Activated CD8-positive, alpha-beta memory T cell treated with anti-CD3 and anti-CD28 coated beads, Interleukin-2, amount 50 U/mL, for 4 hours (primary cell): ENCODE measurements at places on chromosomes 16 and 17.

GRCh38 chr17:3260600-3260999 is 37.6 kb downstream of the OR3A1 start:
- no peak for DNase-seq

DNA sequence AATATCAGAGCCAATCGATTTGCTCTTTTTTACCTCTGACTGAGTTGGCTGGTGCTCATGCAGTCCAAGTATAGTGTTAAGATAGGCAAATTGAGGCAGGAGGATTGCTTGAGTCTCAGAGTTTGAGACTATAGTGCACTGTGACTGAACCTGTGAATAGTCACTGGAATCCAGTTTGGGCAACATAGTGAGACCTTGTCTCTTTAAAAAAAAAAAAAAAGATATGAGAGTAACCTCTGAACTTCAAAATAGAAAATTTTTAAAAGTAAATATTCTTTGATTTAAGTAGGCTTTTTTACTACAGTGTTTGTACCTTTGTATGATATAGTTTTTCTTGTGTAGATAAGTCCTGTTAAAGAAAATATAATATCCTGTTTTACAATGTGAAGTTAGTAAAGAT is 3.4 kb downstream of the CCP110 start:
- DNase-seq: no peak

DNA sequence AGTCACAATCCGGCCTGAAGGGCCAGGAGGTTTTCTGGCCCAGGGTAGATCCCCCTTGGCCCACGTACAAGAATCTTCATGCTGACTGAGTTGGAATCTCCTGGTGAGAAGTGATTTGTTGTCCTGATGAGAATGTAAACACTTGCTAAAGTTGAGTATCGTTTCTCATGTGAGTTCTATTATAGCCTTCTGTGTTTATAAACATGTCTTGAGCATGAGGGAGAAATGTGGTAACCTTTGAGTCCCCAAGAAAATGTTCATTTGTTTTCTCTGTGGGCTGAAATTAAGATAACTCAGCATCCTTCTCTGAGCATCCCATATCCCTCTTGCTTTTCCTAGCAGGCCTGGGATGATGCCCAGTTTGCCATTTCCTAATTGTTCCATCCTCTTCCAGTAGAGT is 204.8 kb downstream of the FTO start:
- no peak for DNase-seq

GRCh38 chr17:56976941-56977608 is 856 bp upstream of the SCPEP1 start:
- no peak for DNase-seq

DNA sequence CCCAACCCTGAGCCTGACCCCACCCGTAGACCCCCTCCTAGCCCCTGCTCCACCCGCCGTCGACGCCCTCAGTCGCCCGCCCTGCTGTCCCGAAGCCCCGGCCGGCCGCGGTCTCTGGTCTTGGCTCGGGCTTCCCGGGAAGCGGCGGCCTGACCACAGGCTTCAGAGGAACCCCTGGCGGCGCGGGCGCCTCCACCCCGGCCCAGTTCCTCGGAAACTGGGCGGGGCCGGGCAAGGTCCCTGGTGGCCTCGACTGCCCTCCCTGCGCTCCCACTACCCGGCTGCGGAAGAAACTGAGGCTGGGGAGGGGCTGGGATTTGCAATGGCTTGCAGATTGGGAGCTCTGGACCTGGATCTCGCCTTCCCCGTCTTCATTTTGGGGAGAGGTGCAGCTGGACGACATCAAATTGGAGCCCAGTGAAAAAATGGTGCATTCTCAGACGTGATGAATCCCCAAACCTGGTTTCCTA is 692 bp upstream of the SOCS1 start:
- DNase-seq: peak; percentile 42

DNA sequence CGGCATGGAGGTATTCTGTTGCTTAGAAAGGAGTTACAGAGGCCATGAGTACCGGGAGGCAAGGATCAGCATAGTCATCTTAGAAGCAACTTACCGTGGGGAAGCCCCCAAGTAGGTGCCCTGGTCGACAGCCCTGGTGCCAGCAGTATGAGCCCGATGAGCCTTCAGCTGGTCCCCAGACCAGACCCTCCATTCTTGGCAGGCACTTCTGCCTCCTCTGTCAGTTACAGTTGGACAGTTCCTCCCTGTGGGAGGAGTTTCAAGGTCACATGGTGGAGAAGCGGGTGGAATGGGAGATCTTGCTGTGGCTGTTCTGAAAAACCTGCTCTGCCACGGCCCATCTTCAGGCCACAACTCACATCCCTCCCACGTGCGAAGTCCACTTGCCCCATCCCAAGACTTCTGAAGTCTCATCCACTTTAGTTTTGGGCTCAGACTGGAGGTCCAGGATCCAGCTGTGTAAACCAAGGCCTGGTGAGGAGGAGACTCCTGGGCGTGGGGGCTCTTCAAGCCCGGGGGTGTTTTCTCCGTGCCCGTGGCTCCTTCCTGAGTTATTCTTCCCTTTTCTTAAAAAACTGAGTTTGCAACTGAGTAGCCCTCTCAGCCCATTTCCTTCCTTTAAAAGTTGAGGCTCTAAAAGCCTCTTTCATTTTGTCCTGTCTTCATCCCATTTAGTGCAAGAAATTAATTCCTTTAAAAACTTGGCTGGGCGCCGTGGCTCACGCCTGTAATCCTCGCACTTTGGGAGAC is 133.5 kb downstream of the SEC14L1 start:
- DNase-seq: no peak

GRCh38 chr17:68305142-68305541 is 13.8 kb downstream of the ARSG start:
- DNase-seq: no peak

- DNase-seq: no peak
Measured at GRCh38 chr17:9729034-9729650, 62.2 kb downstream of the DHRS7C start.

DNA sequence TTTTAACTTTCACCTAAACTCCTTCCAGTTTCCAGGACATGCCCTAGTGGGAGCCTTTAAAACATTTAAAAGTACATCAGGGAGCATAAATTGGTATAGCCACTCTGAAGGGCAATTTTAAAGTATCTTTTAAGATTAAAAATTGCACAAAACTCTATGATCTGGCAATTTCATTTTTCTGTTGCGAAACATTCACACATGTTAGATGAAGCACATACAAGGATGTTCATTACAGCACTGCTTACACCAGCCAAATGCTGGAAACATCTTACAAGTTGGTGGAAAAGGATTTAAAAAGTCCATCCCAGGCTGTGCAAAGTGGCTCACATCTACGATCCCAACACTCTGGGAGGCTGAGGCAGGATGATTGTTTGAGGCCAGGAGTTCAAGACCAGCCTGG is 26.4 kb upstream of the LONP2 start:
- no peak for DNase-seq

GRCh38 chr16:4058386-4058785 is 57.9 kb downstream of the ADCY9 start:
- DNase-seq: no peak

DNA sequence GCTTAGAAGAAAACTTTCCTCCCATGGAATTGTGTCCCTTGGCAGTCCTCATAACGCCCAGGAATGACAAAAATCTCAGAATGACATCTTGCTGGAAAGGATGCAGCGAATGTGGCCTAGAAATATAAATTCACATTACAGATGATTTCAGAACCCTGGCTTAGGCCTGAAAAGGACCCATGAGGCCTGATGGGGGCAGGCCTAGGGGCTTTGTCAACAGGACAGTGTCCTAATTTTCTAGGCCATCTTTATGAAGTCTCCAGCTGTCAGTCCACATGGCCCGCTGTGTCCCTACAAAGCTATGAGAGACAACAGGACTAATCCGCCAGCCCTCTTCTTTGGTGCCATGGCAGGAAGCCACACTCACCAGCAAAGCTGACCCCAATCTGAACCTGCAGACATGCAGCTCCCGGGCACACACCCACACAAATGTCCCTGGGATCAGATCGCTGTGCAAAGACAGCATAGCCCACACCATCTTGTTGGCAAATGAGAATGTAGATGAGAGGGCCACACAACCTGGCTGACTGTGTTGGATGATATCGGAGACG is 40.4 kb upstream of the DNAH17 start:
- DNase-seq: no peak

- peak; percentile 66 for DNase-seq
Measured at GRCh38 chr16:88815901-88816589, 4.3 kb upstream of the APRT start.

DNA sequence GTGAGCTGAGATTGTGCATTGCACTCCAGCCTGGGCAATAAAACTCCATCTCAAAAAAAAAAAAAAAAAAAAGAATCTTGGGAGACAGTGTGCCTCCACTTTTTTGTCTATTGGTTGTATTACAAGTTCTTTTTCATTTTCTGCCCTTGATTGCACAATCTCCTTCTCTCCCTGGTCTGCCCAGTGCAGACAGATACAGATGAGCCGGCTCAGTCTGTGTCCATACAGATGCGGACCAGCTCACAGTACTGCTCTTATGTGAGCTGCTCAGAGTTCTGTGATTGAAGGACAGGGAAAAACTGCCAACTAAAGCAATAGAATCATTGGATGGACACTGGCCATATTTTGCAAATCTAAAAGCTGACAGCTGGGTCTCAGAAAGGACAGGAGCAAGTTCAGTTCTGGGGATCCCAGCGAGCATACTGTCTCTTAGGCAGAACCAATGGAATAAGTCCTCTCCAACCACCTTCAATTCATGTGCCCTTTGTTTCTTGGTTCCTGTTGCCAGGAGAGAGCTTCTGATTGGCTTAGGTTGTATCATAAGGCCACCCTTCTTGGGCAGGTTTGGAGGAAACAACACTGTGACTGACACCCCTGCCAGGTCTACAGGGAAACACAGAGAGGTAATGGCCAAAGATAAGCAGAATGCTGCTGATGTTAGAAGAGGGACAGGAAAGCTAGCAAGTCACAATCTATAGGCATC is 495.6 kb upstream of the HSBP1 start:
- DNase-seq: no peak

DNA sequence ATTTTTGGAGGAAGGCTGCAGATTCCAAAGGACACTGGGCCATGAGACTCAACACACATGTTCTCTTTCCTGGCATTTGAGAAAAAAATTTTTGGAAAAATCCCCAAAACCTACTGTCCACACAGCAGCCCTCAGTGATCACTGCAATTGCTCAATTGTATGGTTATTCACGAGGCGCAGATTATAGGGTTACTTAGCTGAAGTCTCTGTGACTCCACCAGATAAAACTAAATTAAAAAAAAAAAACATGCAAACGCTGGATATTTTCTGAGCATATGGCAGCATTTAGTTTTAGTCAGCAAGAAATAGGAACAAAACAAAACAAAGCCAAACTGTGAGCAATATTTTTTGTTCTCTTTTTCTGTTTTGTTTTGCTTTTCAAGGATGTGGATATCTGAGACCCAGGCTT is 83.8 kb upstream of the FAM20A start:
- DNase-seq: no peak

DNA sequence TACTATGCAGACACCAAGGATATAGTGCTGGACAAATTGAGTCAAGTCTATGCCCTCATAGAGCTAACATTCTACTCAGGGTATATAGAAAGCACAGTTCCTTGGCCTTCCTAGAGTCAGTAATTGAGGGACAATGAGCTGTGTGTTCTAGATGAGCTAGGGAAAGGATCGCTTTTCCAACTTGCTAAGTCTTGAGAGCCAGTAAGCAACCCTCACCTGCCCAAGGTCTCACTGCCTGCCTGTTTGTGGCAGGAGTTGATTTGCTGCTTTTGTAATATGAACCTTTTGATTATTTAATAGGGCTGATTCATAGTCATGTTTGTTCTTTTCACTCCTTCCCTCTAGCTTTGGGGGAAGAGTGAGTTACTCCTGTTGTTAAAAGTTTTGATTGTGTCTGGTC is 6.5 kb downstream of the DDX42 start:
- DNase-seq: no peak

DNA sequence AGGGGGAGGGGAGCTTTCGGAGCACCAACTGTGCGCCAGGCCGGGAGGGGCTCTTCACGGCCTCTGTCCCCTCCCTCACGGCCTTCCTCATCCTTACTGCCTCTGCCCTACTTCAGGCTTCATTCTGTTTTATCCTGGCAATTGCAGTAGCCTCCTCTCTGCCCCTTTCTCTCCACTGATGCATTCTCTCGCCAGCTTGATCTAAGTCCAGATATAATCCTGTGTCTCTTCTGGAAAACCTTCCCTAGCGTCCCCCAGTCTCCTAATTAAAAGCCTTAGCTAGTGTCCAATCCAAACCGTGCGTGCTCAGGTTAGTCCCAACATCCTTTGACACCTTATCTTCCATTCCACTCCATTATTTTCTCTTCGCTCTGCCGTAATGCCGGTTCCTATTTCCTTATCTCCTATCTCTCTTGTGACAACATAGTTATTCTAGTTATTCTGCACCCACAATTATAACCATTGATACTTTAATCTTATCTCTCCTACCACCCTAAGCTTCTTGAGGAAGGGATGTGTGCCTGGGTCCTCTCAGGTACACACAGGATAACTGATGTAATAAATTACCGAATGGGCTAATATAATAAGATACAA is 869 bp downstream of the ZNF48 start:
- DNase-seq: no peak

- peak; percentile 93 for DNase-seq
Measured at GRCh38 chr16:2205104-2205966, at the start of gene MLST8. Gene MLST8, plus strand, starts transcription at chr16:2205454. Its CDS starts 632 bp downstream, at chr16:2206086.

DNA sequence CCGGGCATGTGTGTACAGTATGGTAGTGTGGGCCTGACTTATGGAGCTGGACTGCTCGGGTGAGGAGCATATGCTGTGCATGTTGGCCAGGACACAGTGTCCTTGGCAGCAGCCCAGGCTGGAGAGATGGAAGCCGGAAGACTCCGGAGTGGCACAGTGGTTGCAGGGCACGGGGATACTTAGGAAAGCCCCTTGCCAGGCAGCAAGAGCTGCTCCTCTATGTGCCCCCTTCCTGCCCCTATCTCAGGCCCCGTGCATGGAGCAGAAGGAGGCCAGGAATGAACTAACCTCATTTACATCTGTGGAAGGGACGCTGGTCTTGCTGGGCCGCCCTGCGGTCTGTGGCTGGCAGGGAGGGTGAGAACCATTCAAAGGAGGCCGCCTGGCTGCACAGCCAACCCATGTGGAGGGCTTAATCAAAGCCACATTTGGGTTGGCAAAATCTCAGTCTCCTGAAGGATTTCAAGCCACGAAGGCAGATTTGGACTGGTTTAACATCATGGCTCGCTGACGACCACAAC is 32.2 kb upstream of the RCVRN start:
- no peak for DNase-seq

- DNase-seq: no peak
Measured at GRCh38 chr16:62954144-62955032, 918.1 kb upstream of the CDH8 start.

DNA sequence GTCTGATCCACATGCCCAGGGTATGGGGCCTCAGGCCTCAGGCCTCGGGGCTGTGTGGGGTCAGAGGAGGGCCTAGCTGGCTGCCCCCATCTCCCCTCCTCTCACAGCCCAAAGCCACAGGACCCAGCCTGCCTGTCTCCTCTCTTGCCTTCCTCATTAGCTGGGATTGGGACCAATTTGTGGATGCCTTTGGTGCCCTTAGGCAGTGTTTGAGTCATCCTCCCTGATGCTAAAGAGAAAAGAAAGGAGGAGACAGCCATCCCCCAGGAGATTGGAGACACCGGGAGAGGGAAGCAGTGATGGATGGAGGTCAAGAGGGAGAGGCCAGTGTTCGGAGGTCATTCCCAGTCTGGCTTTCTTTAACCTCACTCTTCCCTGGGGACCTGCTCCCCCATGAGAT is 23.3 kb upstream of the NOG start:
- no peak for DNase-seq

GRCh38 chr16:67968400-67969253 is at the start of gene SLC12A4:
Gene SLC12A4, minus strand, starts transcription at chr16:67968637. Its CDS starts 84 bp downstream, at chr16:67968553.
- DNase-seq: peak; percentile 84

GRCh38 chr16:57021757-57022156 is 32.4 kb downstream of the NLRC5 start:
- DNase-seq: no peak

GRCh38 chr16:28326881-28327610 is 34.7 kb downstream of the SBK1 start:
- peak; percentile 74 for DNase-seq
